Thymus (tissue), 14 donors: ENCODE measurements at places on chromosomes 7 and 10.

GRCh38 chr10:97861924-97862323 is 12.3 kb downstream of the GOLGA7B start:
- no peak for DNase-seq

- no peak for DNase-seq
Observed at GRCh38 chr7:85160223-85160622, 26.6 kb downstream of the SEMA3D start.

- DNase-seq: no peak
Observed at GRCh38 chr7:29987811-29988317, 1.7 kb downstream of the SCRN1 start.

DNA sequence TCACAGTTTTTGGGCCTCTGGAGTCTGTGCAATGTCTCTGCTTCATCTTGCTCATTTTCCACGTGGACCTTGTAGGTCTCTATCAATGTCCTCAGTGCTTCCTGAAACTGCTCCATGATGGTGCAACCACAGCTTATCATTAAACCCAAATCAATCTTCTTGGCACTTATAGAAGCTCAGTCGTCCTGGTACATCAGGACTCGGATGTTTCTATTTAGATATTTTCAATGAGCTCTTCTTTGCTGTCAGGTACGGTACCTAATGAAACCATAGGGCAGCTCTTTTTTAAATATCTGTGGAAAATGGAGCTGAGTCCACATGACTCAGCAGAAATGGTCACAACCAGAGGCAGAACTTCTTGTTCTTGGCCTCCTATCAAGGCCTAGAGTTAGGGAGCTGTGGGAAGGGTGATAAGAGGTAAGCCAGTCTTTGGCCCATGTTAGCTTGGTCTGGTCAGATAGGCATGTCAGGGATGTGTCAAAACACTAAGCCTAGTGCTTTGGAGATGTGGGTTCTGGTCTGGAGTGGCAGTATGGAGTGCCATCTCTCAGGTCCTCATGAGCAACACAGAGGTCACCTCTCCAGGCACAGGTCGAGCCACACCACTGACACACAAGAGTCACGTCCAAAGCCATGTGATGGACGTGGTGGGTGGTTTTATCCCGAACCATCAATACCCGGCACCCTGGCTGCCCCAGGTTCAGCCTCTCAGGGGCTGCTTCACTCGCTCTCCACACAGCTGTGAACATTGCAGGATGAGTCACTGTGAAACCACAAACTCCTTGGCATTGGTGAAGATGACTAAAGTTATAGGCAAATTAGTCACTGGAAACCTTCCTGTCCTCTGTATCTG is 87.0 kb downstream of the TBXAS1 start:
- no peak for DNase-seq

GRCh38 chr7:100053215-100053614 is 3.6 kb downstream of the ZSCAN21 start:
- no peak for DNase-seq

DNA sequence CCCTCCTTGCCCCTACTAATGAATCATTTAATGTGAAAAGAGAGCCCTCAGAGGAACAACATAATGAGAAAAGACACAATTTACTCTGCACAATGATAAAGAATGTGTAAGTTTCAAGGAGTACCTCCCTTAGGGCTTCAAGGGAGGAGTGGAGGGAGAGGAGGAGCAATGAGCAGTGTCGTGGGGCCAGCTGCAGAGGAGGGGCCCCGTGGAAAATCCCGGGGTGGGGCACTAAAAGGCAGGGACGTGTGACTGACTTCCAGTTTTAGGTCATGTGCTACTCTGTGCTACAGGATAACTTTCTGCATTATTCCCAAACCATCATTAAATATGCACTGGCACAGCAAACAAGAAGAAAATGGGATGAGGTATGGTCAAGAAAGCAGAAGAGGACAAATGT is 108.1 kb downstream of the ANLN start:
- no peak for DNase-seq

- DNase-seq: no peak
Observed at GRCh38 chr7:44849259-44849884, 1.5 kb upstream of the H2AZ2 start.

- DNase-seq: no peak
Observed at GRCh38 chr10:61078542-61079275, 134.7 kb upstream of the RHOBTB1 start.

GRCh38 chr7:31690935-31691334 is 3.9 kb downstream of the PPP1R17 start:
- no peak for DNase-seq

GRCh38 chr7:27143023-27143949 is at the start of gene HOXA5:
Gene HOXA5, minus strand, starts transcription at chr7:27143681. Its CDS starts 74 bp downstream, at chr7:27143607.
- DNase-seq: no peak

- no peak for DNase-seq
Observed at GRCh38 chr10:124477614-124478363, 16.2 kb downstream of the LHPP start.

GRCh38 chr7:45978010-45978681 is 57.1 kb upstream of the IGFBP3 start:
- no peak for DNase-seq

- DNase-seq: no peak
Observed at GRCh38 chr10:97517778-97518300, 19.1 kb downstream of the UBTD1 start.

DNA sequence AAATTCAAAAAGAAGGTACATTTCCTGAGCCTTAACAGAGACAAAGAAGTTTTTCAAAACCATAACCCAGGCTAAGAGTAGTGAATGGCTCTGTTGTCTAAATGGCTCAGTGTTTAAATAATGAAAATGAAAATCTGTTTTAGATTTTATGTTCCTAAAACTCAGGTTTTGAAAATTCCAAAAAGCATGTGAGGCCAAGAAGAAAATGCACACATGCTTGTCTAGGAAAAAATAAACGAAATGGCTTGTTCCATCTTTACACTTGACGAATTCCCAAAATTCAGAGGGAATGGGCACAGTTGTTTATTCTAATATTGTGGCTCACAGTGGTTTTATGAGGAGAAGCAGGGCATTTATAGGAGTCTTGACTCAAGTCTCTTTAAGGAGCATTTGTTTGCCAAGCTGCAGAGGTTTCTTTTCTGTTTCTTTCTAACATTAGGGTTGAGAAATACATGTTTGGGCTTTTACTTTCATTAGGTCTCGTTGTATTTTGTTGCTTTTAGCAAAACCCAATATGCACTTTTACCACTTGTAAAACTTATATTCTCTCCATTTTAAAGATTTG is 527.6 kb upstream of the ANKRD30A start:
- no peak for DNase-seq

DNA sequence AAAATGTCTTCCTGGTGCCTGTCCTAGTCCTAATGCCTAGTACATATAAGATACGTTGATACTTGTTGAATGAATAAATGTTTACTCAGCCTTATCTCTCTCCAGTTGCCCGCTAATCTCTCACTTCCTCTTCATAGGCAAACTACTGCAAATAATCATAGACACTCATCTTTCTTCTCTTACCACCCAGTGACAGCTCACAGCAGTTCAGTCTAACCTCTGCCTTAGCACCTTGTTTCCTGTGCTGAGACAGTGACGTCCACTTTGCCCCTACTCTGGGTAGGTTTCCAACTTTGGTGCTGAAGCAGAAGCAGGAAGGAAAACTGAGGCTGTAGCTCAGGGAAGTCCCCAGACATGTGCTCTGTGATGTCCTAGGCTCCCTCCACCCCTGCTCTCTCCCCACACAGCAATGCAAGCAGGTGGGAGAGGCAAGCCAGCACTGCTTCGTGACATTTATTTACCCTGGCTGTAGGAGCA is 45.5 kb upstream of the RHOBTB1 start:
- no peak for DNase-seq

- no peak for DNase-seq
Observed at GRCh38 chr10:5497948-5498730, 1.2 kb downstream of the CALML5 start.

DNA sequence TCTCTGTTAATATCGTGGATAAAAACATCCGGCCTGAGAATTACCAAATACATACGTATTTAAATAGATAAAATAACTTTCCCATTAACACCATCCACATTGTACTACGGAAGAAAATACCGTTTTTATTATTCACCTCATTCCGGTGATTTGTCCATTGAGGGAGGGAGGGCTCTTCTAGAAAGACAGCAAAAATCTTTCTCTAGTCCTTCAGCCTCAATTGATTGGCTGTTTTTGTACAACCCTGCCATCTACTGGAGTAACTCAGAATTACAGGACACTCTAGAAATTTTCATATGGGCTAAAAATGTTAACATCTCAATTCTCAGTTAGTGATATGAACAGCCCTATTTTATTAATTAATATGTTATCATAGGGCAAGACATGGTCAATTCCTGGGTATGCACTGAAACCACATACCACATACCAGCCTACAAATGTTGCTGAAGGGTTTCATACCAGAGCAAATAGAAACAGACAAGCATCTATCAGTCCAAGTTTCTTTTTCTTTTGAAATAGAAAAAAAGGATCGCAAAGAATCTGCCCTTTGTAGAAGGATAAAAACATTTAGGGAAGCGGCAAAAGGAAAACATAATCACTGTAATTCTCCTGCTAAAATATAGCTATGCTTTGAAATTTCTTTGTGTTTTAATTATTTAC is 55.8 kb upstream of the CDCA7L start:
- DNase-seq: peak; percentile 78

DNA sequence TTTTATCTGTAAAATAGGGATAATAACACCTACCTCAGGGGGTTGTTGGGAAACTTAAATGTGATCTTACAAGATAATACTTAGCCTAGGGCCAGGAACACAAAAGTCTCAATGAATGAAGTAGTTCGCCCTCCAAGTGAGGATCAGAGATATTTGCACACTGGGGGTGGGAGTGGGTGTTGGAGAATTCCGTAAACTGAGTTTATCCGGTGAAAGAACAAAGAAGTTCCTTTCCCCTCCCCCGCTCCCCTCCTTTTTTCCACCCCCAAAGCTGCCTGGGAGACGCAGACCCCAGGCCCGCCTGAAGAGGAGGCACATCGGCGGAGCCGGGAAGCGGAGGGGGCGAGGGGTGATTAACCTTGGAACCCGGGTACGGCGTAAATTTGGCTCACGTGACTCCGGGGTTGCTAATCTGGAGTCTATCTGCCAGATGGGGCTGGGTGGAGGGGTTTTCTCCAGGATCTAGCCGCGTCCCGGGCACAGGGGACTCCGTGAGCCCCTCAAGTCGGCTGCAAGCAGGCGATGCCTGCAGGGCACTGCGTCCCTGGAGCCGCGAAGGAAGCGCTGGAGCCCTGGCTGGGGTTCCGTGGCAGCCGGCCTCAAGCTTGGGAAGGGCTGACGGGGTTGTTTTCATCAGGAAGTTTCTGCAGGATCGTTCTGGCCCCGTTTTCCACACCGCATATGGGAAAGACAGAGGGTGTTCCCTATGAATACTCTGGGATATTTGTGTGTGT is 1.4 kb upstream of the PODXL start:
- DNase-seq: no peak
